ENCODE measurements at places on chromosomes 4 and X. TPM values are rescaled to one million over a fixed set of nuclear protein-coding genes. Genes with fewer than 3 reads are reported as not detected.

- no peak overlapping the region for H3K27ac ChIP-seq
- no peaks in the 10 kb centered on the region for H3K27me3 ChIP-seq
- H3K4me1 ChIP-seq, result no peaks in the 10 kb centered on the region
- no peaks in the 10 kb centered on the region for H3K36me3 ChIP-seq
Observed at GRCh38 chr4:20532116-20532790, 168.0 kb upstream of the PACRGL start.

- no peak overlapping the region for H3K27ac ChIP-seq
- H3K4me1 ChIP-seq, result no peaks in the 10 kb centered on the region
- no peak overlapping the region for H3K4me3 ChIP-seq
- H3K36me3 ChIP-seq, result no peaks in the 10 kb centered on the region
- no peak for DNase-seq
Observed at GRCh38 chr4:189843413-189844009, 97.2 kb upstream of the FRG1 start.

DNA sequence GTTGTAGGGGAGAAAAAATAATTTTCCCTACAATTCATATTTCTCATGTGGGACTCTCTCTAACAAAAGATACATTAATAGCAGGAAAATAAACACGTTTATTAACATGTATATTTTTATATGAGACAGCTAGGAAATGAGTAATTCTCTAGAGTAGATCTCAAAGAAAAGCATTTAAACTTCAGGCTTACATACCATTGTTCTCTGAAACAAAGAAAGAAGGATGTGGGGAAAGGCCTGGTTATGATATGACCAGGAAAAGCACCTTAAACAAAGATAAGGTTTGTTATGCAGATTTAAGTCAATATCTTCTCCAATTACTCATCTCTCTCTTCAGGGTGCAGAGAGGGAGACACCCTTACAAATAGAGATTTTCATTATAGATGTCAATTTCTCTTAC is 131.3 kb downstream of the SLC7A11 start:
- no peak overlapping the region for H3K27ac ChIP-seq
- no peaks in the 10 kb centered on the region for H3K4me1 ChIP-seq
- H3K27me3 ChIP-seq, result no peaks in the 10 kb centered on the region
- DNase-seq, result no peak

- H3K27ac ChIP-seq, result no peak overlapping the region
- H3K4me1 ChIP-seq, result no peaks in the 10 kb centered on the region
- H3K36me3 ChIP-seq, result no peaks in the 10 kb centered on the region
- no peak overlapping the region for H3K4me3 ChIP-seq
Observed at GRCh38 chrX:68994135-68994890, 165.5 kb downstream of the EFNB1 start.

The ANTXR2 gene
- total RNA-seq, result 19.3 TPM

Data from liver (tissue), 10 donors.